ENCODE measurements at places on chromosomes 6 and 20.
A peak's percentile ranks its signal among the peaks of the same experiment; 100 is the strongest.

DNA sequence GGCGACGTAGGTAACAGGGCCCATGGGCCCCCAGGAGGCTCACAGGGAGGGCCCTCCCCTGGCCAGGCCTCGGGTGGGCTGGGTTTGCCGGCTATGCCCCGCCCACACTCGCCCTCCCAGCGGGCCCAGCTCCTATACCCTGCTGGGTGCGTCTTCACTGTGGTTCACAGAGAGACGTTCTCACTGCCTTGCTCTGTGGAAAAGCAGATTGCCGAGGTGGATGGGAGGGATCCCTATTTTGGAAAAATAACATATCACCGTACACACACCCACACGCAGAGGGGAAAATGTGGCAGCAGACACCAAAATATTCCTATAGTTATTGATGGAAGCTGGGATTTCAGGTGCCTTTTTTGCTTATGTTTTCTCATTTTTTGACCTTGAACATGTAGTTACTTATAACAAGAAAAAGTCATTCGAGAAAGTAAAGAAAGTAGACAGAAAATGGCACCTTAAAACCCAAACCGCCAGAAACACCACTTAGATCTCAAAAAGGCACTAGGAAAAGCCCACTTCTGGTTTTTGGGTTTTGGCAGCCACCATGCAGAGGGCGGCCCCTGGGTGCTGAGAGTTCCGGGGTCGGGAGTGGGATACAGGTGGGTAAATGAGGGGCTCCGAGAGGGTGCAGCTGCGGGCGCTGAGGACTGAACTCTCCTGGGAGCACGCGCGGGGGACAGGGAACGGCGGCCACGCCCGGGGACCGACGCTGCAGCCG lies 49.4 kb downstream of the TMEM242 start:
- DNase-seq: peak; percentile 75

- DNase-seq: no peak
Observed at GRCh38 chr20:57428324-57429158, 37.3 kb downstream of the RBM38 start.

GRCh38 chr20:10634211-10634610 lies 39.6 kb downstream of the JAG1 start:
- no peak for DNase-seq

- DNase-seq: peak; percentile 48
Observed at GRCh38 chr6:35485402-35485877, 11.4 kb downstream of the TEAD3 start.

- DNase-seq: no peak
Observed at GRCh38 chr6:150751296-150751695, 114.2 kb upstream of the MTHFD1L start.

DNA sequence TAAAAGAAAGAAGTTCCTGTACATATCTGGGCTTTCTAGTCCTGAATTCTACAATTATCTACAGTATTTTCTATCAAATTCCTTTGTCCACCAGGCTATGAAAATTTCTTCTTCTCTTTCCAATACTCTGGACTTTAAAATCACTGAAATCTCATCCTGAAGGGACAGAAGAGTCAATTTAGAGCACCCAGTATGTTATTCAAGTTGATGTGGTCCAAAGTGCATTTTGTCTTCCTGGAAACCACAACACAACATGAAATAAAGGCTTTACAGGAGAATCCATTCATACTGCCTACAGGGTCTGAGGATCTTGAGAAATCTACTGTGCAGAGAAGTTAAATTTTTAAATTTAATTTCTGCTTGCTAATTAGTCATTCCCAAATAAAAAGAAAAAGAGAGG lies 94.9 kb upstream of the ADGRF1 start:
- no peak for DNase-seq

DNA sequence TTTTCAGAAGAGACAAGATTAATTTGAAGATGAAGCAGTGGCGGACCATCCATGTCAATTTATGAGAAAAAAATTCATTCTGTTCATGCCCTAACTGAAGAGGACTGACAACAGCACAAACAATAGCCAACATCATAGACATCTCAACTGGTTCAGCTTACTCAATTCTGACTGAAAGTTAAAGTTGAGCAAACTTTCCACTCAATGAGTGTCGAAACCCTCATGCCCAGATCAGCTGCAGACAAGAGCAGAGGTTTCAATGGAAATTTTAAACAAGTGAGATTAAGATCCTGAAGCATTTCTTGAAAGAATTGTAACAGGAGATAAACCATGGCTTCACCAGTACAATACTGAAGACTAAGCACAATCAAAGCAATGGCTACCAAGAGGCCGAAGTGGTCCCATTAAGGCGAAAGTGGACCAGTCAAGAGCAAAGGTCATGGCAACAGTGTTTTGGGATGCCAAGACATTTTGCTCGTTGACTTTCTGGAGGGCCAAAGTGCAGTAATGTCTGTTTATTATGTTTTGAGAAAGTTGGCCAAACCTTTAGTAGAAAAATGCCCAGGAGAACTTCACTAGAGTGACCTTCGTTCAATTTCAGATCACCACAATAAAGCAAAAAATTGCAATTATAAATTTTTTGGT lies 6.1 kb upstream of the SFT2D1 start:
- peak; percentile 86 for DNase-seq

DNA sequence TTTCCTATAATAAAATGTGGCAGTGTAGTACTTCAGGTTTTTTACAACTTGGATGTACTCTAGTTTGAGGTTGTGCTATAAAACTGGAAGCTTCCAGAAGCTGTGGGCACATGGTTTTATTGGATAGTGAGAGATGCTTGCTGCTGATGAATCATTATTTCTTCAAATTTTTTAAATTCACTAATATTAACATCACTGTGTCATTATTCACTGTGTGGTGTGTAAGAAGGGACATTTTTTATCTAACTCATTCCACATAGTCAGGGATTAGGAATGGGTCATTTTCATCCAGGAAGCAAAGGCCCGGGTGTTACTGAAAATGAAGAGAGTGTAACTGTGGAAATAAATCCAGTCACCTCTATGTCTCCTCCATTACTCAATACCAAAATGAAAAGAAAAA lies 421.0 kb downstream of the TENT5A start:
- no peak for DNase-seq

DNA sequence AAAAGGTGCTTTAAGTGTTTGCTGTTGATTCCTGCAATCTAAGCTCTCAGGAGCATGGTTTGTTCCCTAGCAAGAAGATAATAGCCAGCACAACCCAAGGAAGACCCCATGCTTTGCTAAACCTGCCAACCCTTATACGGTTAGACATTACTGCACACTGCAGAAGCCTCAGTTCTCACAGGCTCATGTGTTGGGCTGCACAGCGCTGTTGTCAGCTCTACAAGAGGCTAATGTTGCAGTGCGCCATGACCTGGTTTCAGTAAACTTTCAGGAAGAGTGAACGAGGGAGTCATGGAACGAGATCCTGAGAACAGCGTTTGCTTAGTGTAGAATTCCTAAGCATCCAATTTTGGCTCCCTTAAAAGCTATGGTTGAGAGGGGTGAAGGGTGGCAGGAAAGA lies 218.5 kb downstream of the ARHGAP18 start:
- DNase-seq: no peak

DNA sequence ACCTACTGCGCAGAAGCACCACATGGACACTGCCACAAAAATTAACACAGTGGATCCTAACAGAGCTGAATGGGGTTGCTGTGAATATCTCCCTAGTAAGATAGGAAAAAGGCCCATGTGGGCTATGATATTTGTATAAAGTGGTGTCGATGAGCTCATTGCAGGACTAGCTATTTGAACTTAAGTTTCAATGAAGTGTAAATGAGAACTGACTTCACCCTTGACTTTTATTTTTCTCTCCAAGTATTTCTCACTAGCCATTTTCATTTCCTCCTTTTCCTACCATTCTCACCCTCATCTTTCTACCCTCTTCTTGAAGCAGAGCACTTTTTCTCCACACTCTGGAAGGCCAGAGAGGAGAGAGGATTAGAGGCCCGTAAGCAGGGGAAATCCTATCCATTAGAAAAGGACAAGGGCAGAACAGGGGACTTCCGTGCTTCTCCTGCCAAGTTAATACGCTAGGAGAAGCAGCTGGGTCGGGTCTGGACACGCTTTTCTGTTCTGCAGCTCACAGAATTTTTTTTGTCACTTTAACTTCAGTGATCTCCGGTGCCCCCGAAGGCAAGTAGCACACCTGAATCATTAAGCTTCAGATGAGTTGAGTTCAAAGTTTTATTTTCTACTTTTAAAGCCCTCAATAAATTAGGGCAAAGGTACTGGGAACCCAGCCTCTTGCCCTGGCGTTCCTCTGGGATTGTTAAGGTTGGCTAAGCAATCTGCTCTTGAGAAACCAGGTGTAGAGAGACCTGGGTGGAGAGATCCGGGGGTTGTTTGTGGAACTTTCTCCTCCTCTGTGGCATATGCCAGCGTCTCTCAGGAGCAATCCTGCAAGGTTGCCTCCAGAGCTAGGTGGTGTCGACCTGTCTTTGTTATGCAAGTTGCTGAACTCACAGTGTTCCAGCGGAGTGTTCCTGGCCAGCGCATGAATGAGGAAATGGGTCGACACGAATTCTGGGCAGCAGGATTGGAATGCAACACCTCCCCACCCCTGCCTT lies 56.2 kb upstream of the ARID1B start:
- DNase-seq: no peak

DNA sequence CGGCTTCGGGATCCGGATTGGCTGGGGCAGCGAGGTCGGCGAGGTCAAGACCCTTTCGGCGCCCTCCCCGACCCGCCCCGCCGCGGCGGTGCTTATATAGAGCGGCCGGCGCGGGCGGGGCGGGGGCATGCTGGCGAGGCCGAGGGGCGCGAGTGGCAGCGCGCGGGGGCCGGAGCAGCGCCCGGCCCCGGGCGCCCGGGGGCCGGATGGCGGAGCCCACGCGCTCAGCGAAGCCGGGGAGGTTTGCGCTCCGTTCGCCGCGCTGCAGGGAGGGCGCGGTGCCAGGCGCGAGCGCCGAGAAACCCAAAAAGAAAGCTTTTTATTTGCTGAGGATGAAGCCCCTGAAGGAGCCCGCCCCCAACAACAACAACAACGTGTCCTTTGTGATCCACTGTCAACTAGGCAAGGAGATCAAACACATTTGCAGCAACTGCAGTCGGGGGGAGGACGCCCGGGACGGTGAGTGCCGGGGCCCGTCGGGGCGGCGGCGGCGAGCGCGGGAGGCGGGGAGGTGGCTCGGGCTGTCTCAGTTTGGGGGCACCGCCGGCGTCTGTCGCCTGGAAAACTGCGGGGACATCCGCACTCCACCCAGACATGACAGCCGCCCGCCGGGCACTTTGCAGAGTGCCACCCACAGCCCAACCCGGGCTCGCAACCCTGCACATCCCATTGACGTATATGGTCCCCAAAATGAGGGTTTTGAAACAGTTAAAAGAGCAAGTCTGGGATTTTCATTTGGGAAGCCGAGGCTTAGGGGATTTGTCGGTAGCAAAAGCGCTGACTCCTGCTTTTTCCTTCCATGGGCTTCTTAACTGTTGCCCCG lies 297.3 kb downstream of the PHACTR1 start:
- no peak for DNase-seq

DNA sequence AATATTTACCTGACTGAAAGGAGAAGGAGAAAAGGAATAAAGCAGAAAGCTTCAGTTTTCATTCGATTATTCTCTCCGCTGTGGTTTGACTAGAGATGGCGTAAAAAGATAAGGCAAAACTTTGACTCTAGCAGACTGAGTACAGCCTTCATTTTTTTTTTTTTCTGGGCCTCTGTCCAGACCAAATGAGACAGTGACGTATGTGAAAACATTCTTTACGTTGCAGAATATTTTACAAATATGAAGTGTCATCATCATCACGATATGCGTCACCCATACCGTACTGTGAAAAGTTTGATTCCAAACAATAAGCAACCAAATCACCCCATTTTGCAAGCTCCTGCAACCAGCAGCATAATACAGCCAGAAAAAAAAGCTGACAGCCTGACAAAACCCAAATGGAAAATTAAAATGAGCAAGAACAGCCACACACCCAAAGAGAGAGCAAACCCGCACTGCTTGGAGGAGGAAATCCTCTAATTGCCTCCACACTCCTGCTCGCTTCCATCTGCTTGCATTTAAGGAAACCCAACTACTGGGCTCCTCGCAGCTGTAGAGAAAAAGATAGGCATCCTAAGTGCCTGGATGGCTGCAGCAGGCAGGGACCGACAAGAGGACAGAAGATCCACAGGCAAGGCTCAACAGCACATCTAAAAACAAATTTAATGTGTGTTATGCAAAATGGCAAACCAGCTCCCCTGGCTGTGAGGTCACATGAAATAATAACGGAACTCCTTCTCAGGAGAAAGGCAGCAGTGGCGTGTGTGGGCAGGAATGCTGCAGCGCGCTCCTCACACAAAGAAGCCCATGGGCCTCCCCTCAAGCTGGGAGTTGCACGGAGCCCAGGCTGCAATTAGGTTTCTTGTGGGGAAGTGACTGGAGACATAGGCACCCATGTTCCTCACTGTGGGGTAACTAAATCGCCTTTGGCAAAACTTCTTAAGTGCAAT lies 113.1 kb downstream of the FYN start:
- peak; percentile 50 for DNase-seq

DNA sequence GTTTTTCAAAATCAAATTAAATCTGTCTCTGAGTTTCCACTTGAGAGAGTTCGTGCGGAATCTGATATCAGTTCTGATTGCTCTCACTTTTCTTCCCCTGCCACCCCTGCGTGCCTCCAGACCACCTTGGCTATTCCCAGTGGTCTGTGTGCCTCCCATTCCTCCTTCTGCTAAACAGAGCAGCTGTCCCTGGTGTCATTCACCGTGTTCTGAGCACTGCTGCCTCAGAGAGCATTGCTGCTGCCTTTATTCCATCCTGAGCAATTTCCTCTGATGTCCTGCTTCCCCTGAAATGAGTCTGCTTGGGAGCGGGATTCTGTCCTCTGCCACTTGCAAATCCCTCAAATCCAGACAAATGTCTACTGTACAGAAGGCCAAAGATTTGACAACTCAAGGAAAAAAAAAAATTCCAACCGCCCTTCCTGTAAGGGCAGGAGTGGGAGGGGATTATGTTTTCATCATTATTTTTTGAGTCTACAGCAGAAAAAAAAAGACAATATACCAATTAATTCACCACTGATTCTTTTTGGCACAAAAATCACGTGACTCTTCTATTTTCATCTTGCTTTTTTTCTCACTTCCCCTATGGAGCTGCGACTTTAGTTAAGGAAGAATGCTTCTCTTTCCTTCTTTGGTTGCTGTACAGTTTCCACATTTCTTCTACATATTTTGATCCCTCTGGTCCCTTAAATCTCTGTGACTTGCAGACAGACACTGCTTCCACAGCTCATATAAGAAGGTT lies 833.0 kb downstream of the EPHA7 start:
- no peak for DNase-seq

- DNase-seq: no peak
Observed at GRCh38 chr6:33607784-33608161, 13.3 kb upstream of the ITPR3 start.

DNA sequence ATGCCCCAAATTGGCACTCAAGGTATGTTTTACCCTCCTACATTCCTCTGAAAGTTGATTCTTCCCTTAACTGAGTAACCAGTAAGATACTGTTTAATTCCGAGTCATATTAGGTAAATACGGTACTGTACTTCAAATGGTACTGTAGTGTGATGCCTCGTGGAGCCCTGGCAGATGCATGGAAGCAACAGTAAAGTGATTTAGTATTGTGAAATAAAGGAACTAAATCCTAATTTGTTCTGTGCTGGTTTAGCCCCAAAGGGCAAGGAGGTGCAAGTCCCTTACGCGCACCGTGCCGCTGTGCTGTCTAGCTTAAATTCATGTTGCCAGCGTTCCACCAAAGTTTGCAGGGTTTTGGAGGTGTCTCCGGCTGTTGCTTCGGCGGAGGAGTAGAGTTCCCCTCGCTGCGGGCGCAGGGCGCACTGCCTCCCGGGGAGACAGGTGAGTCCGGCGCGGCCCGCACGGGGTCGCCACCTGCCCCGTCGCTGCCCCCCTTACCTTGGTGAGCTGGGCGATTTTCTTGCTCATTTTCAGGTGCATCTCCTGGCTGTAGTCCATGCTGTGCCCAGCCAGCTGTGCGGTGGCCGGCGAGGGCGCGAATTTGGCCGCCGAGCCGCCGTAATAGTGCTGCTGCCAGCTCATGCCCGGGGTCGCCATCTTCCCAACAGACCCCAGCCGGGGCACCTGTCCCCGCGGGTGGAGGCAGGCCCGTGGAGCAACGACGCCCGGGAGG lies 655 bp downstream of the FAM184A start:
- DNase-seq: no peak

Measured in trophoblast cell (in vitro differentiated cells and primary cell).